ENCODE measurements at places on chromosomes 2 and 18. TPM values are rescaled to one million over a fixed set of nuclear protein-coding genes. Genes with fewer than 3 reads are reported as not detected.
A peak's percentile ranks its signal among the peaks of the same experiment; 100 is the strongest.

DNA sequence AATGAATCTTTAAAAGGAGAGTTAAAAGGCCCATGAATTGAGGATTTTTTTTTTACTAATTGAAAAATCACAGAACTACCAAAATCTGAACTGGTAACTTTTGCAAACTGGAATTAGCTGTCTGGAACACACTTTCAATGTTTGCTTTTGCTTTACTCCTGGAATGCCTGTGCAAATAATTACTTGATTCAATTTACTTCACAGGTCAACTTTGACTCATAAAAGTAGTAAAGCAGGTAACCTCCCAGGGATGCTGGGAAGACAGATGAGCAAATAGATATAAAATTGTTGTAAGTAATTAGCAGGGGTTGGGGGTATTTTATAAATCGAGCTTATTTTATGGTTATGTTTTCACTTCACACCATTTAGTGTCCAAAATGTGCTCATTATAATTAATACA is 398.3 kb upstream of the HNRNPA3 start:
- no peak for DNase-seq

- DNase-seq, result no peak
Observed at GRCh38 chr2:197827618-197828017, 23.2 kb downstream of the PLCL1 start.

- DNase-seq, result no peak
Observed at GRCh38 chr2:229641676-229642075, 72.7 kb downstream of the DNER start.

- DNase-seq, result no peak
Observed at GRCh38 chr2:230751062-230751461, 38.4 kb downstream of the CAB39 start.

GRCh38 chr2:12066116-12066515 is 319.7 kb downstream of the LPIN1 start:
- DNase-seq, result no peak

GRCh38 chr18:51988277-51988676 is 351.7 kb upstream of the DCC start:
- no peak for DNase-seq

- no peak for DNase-seq
Observed at GRCh38 chr2:53460347-53460746, 307.3 kb upstream of the CHAC2 start.

DNA sequence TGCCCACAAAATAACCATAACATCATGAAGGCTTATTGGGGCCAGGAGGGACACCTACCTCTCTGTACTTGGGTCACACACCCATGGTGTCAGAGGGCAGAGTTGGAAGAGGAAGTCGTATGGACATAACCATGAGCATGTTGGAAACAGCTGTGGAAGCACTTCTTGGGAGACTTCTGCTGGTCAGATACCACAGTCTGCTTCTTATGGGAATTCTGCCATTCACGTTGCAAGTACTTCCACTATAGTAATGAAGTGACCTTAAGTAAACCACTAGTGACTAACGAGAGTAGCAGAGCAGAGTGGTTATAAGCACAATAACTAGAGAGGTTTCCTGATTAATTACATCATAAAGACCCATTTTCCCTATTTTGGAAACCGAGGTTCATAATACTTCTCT is 61.1 kb upstream of the TFPI start:
- no peak for DNase-seq

GRCh38 chr2:239762106-239762505 is 263.0 kb downstream of the NDUFA10 start:
- no peak for DNase-seq

- DNase-seq, result no peak
Observed at GRCh38 chr2:176935543-176936102, 277.0 kb upstream of the HNRNPA3 start.

GRCh38 chr18:58392324-58393000 is 236.4 kb downstream of the ALPK2 start:
- no peak for DNase-seq

DNA sequence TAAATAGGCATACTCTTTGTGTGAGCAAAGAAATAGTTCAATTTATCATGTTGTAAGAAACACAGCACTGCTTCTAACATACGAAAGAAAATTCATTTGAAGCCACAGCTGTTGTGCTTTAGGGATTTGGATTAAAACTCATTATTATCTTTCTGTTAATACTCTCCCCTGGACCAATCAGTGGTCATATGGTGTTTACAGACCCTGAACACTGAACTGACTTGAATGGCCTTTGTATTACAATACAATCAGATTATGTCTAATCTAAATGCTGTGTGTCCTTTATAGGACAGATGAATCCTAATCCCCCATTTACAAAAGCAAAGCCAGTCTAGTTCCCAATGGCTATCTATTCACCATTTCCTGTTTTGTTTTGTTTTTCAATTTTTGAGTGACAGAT is 36.5 kb downstream of the ZNF385B start:
- DNase-seq, result no peak

GRCh38 chr2:102269200-102269524 is 42.2 kb upstream of the IL1RL1 start:
- DNase-seq, result no peak

DNA sequence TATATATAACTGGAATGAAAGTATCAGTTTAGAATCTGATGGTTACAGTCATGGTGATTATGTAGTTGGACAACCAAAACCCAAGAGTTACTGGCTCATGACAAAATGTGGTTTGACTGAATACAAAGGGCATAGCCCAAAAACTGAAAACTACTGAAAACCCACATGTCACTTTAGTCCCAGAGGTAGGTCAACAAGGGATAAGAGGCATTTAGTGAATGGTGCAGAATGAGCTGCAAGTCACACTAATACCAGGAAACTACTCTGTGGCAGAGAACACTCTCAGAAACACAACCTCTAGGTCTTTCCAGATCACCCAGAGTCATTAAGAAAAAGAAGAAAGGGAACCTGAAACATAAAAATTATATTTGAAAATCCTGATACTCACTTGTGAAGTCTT is 154.5 kb downstream of the AGPS start:
- DNase-seq, result no peak

GRCh38 chr2:117436697-117437096 is 377.8 kb upstream of the DDX18 start:
- DNase-seq, result peak; percentile 34

GRCh38 chr2:7840651-7841380 is 841.0 kb upstream of the ID2 start:
- DNase-seq, result no peak

DNA sequence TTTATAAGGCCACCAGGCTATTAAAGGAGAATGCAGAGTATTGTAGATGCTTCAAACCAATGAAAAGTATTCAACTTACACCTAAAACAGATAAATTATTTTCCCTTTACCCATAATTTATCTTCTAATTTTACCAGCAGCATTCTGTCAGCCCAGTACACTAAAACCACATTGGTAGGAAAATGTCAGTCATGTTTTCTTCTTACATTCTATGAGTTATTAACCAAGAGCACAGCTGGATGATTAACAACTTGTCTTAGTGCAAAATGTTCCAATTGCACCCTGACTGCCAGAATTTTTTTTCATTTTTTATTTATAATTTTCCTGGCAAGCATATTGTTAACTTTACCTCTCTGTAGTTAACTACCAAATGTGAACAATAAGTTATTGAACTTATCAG is 79.0 kb upstream of the WDR75 start:
- no peak for DNase-seq

DNA sequence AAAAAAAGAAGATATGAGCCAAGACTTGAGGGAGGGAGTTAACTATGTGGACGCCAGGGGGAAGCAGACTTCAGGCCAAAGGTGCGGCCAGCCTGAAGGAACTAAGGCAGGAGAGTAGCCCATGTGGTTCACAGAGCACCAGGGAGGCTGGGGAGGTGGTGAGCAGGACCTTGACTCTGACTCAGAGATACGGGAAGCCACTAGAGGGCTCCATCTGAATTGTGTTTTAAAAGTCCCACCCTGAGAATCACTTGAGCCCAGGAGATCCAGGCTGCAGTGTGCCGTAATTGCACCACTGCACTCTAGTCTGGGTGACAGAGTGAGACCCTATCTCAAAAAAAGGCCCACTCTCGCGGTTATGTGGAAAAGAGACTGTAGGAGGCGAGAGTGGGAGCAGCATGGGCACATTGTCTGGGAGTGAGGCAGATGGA is 12.3 kb downstream of the CEP192 start:
- DNase-seq, result peak; percentile 27

DNA sequence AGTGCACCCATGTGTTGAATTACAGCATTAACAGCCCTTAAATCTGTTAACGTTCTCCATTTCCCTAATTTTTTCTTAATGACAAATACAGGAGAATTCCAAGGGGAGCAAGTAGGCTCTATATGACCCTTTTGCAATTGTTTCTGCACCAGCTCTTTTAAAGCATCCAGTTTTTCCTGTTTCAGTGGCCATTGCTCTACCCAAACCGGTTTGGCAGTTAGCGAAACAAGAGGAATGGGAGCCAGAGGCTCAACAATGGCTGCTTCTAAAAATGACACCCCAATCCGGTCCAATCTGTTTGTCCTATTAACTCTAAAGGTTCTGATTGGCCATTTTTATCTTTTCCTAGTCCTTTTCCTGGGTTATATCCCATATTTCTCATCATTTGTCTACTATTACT is 15.1 kb upstream of the SUCLG1 start:
- DNase-seq, result no peak

DNA sequence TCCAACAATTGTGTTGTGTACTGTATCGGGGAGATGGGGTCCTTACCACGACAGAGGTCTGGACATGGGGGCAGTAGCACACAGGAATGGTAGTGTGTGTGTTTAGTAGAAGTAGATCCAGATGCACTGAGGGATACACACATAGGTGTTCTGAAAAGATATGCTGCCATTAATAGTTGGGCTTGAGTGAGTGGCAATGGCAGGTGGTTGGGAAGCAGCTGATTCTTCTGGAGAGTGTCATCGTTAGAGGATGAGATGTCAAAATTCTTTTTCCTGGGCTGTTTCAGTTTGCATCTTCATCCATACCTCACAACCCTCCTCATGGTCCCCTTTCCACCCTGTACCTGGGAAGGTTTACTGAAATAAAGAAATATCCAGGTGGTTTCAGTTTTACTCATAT is 66.6 kb downstream of the UGGT1 start:
- DNase-seq, result no peak

DNA sequence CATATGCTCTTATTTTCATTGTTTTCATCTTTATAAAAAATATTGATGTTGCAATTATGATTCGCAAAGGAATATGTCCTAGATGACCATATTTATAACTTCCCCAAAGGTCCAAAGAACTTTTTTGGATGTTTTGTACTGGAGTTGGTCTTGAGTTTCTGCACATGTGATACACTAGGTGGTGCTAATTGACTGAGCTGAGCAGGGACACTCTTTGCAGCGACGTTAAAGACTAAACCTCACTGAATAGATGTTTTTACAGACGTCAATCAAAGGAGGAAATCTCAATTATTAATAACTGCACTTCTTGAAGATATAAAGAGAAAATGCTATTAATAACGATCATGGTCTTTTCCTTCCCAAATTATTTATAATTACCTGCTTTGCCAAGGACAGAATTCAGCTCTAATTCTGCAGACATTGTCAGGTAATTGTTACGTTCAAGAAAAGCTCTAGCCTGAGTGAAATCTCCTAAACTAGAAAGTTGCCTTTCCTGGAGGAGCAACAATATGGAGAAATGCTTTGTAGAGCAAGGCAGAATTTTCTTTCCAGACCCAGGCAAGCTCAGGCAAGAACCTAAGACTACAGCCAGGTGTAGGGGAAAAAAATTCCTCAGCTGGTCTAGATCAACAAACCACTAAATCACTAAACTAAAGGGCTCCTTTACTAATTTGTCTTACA is 119.3 kb upstream of the RBBP8 start:
- DNase-seq, result no peak

DNA sequence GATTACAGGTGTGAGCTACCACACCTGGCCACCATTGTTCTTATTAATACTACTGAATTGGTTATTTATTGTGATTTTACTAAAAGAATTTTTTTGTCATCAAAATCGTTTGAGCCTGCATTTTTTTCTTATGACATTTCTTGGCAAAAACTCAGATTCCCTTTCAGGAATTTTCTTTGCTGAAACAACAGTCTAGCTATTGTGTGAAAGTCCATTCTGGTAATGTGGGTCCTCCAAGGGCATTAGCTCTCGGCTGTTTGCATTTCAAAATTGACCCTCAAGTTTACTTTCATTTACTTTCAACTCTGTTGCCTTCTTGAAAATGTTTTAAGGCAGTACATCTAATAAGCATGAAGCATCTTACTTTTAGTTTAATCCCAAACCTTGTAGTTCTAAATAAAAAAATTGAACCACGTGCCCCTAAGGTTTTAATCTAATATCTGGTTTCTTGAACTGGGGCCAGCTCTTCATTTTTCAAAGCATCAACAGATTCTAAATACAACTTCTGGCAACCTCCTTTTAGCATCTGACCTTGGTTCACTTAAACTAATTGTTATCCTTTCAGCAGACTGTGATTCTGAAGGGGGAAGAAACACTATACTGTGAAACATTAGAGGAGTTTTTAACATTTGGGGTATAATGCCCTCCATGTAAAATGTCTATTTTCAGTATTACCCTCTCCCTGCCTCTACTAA is 325.2 kb upstream of the RAB12 start:
- DNase-seq, result no peak

DNA sequence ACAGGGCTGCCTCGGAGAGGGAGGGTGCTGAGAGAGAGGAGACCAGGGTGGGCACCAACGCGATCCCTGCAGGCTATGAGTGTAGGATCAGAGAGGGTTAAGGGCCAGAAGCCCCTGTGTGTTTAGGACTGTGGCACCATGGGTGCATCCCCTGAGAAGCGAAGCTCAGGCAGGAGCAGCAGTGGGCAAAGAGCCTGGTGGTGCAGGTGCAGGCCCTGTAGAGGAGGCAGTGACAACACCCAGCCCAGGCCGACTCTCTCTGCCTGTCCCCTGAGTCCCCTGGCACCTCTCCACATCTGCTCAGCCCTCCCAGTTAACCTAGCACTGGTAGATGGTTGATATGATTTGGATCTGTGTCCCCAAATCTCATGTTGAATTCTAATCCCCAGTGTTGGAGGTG is 139.8 kb downstream of the RNF152 start:
- no peak for DNase-seq

GRCh38 chr2:165989851-165990250 is 36.3 kb upstream of the TTC21B start:
- DNase-seq, result no peak

GRCh38 chr2:237205043-237205541 is 119.4 kb downstream of the COPS8 start:
- DNase-seq, result no peak

- DNase-seq, result no peak
Observed at GRCh38 chr2:238287737-238288649, at the start of gene PER2. PER2 (minus strand) TSS chr2:238288610; CDS start chr2:238277936, 10,674 bp downstream.

- no peak for DNase-seq
Observed at GRCh38 chr2:30439296-30439695, 7.8 kb upstream of the LCLAT1 start.

GRCh38 chr2:60675301-60675700 is 80.8 kb upstream of the PAPOLG start:
- DNase-seq, result no peak

- DNase-seq, result no peak
Observed at GRCh38 chr18:79876497-79876896, 75.0 kb downstream of the SLC66A2 start.

LOXHD1 gene
- 0.12 TPM for total RNA-seq

PDCD1 gene
- 1.5 TPM for total RNA-seq

SERPINB12 gene
- total RNA-seq, result not detected

RAB6D gene
- 1.8 TPM for total RNA-seq

AGXT gene
- 1.6 TPM for total RNA-seq

NDC80 gene
- total RNA-seq, result 1.4 TPM
